Activated CD8-positive, alpha-beta memory T cell treated with anti-CD3 and anti-CD28 coated beads for 48 hours (primary cell): ENCODE measurements at places on chromosomes 5 and 9.

DNA sequence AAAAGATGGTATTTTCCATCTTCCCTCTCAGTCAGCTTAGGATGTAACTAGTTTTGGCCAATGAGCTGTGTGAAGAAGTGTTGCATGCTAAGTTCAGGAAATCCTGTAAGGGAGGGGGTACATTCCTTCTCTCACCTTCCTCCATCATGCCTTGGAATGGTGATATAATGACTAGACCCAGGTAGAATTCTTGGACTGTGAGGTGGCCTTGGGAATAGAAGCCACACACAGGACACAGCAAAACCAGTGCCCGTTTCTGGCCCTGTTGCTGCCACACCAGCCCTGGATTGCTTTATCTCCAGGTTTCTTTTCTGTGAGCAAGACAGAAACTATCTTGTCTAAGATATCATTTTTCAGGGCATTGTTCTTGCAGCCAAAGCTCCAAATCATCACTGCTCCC lies 10.5 kb upstream of the ZNF354A start:
- DNase-seq, result no peak

DNA sequence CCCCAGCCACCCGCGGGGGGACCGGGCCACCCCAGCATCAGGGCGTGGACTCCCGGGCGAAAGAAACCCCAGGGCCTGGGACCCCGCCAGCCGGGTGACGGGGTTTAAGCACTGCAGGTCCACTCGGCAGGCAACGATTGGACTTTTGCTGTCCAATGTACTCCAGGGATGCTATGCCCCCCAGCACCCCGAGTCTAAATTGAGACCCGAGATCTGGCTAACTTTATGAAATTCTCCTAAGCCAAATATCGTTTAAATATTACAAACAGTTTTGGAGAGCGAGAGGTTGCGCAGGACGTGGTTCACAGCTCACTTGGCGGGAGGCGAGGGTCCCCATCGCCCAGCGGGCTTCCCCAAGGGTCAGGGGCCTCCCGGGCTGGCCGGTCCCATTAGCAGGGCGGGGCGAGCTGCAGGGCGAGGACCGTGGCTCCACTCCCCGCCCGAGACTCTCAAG lies 384 bp upstream of the MRPS2 start:
- no peak for DNase-seq

- DNase-seq, result no peak
Measured at GRCh38 chr5:126108470-126108869, 314.7 kb upstream of the GRAMD2B start.

- no peak for DNase-seq
Measured at GRCh38 chr5:66897356-66897755, 299.2 kb downstream of the CD180 start.

DNA sequence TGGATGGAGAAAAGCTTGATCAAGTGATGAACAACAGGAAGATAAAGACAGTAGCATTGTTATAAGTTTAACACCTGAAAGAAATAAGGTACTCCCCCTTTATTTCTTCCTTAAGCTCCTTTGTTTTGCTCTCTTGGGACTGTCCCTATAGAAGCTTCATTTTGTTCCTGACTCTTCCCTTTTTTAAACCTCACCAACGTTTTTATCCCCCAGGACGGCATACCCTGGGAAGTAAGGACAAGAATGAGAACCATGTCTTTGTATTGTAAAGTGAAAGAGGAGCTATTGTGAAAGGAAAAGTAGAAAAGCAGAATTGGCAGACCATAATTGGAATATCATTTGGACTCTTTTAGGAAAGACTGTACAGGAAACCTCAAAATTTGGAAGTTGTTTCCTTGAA lies 1368.6 kb upstream of the C9orf72 start:
- no peak for DNase-seq
